AG09309 (cell line): ENCODE measurements at places on chromosomes 16 and 17.

DNA sequence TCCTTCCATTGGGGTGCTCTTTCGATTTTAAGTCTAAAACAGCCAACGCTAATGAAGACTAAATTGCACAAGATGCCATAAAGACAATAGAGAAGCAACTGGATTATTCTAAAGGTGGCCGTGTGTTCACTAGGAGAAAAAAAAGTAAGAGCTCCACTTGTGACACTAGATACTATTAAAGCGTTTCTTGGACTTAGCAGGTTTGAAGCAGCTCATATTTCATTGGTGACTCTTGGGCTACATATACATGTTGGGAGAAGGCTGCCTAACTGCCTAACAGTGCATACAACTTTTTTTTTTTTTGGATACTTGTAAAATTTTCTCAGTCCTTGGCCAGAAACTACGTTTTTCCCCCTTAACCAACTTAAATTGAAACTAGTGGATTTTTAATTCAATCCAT is 111.8 kb upstream of the NOG start:
- DNase-seq = no peak

DNA sequence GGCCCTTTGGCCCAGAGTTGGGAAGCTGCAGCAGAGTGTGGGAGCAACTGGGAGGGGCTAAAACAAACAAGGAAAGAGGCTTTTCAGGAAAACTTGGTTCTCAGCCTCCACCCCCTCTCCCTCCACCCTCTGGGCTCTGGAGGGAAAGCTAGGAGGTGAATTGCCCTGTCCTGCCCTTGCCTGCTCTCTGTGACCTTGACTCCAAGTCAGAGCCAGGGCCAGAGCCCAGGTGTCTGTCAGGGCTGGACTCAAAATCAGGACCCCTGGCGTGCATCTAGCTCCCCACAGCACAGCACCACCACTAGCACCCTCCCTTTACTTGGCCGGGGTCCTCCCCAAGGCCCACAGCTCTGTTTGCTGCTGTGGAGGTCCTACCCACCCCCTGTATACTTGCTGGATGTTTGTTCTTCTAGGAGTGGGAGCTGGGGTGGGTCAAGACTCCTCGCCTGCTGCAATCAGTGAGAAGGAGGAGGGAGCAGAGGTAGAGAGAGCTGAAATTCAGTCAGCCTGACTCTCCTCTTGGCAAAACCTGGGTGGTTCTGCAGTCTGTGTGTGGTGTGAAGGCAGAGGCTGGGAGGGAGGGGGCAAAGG is 2.8 kb upstream of the NR1D1 start:
- no peak for DNase-seq

GRCh38 chr16:81627024-81627423 is 152.1 kb upstream of the PLCG2 start:
- DNase-seq = no peak

DNA sequence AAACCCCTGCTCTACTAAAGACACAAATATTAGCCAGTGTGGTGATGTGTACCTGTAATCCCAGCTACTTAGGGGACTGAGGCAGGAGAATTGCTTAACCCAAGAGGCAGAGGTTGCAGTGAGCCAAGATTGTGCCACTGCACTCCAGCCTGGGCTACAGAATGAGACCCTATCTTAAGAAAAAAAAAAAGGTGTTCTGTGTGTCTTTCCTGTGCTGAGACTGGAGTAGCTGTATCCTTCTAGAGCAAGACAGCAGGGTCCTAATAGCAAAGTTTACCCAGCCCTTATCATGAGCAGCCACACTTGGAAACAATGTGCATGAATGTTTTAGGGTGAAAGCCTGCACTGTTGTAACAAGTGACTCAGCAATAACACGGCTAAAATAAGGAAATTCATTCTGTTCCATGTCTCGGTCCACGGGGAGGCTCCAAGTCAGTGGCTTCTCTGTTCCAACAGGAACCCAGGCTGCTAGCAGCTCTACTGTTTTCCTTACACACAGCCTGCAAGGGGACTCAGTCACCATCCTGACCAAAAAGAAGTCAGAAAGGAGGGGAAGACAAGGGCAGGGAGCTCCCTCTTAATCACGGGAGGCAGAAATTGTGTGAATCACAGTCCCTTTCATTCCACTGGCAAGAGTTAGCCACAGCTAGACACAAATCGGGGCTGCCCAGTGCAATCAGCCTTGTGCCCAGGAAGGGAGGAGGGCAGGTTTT is 7.1 kb upstream of the SLC5A11 start:
- peak; percentile 34 for DNase-seq

DNA sequence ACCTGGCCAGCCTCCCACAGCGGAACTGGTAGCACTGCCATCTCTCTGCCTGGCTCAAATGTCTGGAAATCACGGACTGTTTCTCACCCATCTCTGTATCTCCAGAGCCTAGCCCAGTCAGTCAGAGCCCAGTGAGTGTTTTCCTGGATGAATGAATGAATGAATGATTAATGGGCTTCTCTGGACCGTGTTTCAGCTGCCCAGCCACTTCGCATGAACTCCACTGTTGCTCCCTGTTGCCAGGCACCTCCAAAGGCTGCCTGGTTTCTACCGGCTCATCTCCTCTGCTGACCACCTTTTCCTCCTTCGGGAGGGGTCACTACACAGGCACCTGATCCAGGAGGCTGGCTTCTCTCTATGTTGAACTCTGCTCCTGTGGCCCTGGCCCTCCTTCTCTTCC is 91.0 kb upstream of the SDK2 start:
- no peak for DNase-seq

GRCh38 chr17:17467720-17468119 is 9.1 kb upstream of the MED9 start:
- DNase-seq = no peak

DNA sequence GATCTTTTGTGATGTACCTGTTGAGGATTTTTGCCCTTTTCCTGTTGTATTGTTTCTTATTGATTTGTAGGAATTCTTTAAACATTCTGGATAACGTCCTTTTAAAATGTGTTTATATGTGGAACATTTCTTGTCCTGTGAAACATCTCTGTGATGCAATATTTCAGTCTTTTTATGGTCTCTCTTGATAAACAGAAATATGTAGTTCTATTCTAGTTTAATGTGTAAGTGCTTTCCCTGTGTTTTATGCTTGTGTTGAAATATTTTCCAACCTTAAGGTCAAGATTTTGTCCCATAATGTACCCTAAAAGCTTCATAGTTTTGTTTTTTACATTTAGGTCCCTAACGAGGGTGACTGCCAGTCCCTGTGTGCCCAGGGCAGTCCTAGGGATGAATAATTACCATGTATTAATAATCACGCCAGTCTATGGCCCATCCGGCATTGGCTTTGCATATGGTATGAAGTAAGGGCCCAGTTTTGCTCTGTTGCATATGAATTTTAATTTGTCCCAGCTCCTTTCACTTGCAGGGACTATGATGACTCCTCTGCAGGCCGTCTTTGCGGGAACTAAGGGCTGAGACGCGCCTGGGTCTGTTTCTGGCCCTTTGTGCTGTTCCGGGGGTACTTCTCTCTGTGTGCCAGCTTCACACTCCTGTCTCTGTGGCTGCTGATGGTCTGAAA is 44.2 kb downstream of the RPTOR start:
- no peak for DNase-seq

GRCh38 chr17:71320009-71320796 is 800.6 kb upstream of the SOX9 start:
- no peak for DNase-seq

DNA sequence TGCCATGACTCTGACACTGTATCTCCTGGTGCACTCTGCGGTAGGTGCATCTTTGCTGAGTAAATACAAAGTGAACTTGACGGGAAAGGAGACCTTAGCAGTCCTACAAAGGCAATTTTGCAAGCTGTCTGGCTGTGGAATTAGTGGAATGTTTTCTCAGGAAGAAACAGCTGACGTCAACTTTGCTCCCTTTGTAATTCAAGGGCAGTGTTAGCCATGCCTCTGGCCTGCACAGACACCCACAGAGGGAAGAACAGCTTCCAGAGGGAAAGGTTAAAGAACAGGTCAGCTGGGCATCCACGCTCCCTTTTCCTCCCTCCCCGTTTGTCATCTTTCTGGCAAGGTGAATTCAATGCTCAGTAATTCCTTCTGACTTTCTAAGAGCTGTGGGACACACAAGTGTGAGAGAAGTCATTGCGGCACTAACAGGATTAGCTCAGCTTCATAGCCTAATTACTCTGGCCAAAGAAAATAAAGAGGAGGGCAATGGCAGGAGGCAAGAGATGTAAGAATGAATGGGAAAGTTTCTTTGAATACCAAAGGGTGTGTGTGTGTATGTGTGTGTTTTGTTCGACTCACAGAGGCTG is 476.9 kb upstream of the GOT2 start:
- DNase-seq = no peak

DNA sequence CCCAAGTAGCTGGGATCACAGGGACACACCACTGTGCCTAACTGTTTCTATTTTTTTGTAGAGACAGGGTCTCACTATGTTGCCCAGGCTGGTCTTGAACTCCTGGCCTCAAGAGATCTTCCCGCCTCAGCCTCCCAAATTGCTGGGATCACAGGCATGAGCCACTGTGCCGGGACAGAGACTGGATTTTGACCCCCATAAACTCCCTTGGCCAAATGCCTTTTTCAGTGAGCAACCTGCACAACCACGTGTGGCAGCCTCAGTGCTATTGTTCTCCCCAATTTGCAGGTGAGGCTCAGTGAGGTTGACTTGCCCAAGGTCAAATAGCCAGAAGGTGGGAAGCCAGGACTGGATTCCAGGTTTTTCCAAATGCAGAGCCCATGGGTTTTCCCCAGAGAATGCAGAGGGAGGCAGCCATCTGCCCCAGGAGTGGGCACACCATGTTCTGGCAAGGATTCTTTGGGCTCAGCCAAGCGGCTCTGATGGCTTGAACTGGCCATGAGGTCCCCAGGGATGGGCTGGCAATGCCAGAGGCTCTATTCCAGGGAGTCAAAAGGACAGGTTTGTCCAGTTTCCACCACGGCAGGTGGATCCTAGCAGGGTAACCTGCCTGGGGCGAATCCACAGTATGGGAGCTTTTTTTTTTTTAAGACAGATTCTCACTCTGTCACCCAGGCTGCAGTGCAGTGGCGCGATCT is 1.8 kb downstream of the IL27 start:
- DNase-seq = no peak

- no peak for DNase-seq
Measured at GRCh38 chr17:44117351-44117750, 6.1 kb downstream of the HDAC5 start.

- no peak for DNase-seq
Measured at GRCh38 chr16:49017501-49017900, 264.1 kb downstream of the CBLN1 start.

DNA sequence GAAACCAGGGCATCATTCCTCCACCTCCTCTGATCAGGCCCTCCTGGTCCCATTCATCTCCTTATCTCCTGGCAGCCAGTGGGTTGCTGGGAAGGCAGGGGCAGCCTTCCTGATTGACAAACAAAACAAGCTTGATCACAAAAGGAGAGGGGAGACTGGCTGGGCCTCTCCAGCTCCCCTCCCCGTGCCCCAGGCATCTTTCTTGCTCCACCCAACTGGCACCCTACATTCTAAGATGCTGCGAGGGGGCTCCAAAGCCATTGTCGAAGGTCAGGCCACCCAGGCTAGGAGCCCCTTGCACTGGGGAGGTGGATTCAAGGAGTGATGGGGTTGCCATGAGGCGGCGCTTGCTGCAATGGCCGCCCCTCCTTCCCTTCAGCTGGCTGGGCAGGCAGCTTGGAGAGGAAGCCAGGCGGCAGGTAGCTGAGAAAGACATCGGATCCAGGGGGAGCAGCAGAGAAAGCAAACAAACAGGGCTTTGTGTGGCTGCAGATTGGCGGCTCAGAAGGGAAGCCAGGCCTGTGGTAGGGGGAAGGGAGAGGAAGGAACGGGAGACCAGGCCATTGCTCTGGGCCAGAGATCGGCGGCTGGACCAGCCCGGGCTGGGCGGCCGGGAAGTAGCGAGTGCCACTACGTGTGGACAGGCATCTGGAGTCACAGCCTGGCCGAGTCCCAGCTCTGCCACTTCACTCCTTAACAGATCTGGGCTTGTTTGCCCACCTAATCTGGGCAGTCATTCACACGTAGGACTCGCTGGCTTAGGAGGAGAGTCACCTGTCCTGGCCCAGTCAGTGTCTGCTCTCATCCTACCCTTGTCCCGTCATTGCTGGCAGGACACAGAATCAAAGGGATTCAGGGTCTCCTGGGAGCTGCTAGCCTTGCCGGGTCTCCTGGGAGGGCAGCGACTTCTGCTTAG is 12.3 kb downstream of the RAI1 start:
- DNase-seq = no peak
